Kasumi-1 (cell line): ENCODE measurements at places on chromosomes 6 and 20.

DNA sequence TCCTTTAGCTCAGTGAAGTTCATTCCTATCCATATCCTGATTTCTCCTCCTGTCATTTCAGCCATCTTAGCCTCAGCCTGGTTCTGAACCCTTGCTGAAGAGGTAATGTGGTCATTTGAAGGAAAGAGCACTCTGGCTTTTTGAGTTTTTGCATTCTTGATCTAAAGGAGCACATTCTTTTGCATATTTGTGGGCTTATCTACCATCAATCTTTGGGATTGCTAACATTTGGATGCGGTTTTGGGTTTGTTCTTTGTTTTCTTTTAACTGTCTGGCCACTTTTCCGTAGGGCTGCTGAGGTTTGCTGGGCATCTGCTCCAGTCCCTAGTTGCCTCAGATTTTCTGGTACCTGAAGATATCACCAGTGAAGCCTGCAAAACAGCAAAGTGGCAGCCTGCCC, 238.3 kb downstream of the EPM2A start:
- DNase-seq = no peak

DNA sequence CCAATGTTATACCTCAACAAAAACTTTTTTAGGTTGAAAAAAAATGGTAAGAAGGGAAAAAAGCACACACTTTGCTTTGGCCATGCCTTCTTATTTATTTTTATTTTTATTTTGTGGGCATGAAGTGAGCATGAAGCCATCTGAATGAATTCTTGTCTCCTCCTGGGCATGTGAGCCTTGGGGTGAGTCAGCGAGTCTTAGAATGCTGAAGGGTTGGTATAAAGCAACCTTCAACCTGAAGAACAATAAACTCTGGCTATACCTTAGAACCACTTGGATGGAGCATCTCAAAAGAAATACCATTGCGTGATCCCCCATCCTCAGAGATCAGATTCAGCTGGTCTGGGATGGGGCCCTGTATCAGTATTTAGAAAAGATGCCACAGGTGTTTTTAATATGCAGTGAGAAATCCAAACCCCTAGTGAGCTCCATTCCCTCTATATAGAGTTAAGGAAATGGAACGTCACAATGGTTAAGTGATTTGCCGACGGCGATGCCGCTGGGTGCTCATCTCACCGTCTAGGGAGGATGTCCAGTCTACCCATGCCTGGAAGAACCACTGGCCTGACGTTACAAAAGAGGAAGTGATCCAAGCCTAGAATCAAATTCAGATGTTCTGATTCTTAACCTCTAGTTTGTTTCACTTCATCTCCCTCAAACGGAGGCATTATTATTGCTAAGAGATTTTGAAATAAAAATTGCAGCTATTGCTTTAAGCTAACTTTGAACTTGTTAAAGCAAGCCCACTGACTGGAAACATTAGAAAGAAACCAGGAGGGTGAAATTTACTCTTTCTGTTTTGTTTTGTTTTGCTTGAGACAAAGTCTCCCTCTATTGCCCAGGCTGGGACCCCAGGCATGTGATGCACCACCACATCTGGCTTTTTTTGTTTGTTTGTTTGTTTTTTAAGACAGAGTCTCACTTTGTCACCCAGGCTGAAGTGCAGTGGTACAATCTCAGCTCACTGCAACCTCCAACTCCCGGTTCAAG, 67.1 kb downstream of the EDN1 start:
- no peak for DNase-seq

DNA sequence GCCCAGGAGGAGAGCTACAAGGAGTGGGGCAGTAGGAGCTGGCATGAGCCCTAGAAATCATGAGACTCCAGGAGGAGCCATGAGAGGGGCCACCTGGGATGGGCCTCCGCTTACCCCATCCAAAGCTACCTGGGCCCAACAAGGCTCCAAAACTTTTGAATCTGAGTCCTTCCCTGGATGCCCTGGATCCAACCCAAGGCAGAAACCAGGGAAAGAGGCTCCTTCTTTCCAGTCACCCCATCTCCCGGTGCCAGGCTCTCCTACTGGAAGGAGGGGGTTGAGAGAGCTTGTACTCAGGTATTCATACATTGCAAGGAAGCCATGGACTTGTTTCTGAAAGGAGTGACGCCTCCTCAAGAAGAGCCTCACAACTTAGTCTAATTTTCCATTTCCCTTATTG, 7.8 kb upstream of the SIRPG start:
- DNase-seq = no peak

GRCh38 chr6:157660414-157660813, 162.6 kb upstream of the SNX9 start:
- DNase-seq = no peak

DNA sequence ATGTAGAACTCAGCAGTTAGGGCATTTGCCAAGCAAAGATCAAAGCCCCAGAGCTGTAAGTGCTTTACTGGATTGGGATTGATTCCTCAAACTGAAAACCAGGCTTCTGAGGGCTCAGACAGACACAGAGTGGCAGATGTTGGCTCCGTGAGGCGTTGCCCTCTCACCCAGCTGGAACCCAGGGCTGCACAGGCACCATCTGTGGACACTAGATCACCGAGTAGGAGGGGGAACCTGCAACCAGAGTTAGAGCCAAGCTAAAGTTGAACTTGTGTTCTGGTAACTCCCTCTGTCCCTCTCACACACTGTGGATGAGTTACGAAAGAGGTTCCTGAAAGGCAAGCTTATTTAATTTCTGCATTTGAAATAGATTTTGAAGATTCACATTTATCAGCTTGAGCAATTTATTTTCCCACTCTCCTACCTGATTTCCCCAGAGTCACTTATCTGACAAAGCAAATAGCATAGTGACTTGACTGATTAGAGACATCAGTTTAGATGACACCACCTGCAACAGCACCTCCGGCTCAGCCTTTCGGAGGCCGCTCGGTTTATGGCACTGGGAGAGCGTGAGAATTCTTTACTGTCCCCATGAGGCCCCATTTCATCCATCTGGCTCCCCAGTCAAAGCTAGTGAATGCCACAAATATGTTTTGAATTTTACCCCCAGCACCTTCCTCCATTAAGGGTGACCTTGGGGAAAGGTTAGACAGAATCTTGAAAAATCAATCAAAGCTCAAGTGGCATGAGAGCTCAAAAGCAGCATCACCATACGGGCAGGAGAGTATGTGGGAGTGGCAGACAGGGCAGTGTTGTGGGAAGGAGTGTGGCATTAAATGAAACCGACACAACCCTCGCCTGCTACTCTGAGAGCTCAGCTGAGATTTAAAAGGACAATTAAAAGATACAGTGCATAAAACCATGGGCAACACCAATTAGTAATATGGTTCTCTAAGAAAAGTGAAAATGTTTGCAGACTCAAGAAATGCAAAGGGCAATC, 48.5 kb downstream of the RPF2 start:
- peak; percentile 27 for DNase-seq

DNA sequence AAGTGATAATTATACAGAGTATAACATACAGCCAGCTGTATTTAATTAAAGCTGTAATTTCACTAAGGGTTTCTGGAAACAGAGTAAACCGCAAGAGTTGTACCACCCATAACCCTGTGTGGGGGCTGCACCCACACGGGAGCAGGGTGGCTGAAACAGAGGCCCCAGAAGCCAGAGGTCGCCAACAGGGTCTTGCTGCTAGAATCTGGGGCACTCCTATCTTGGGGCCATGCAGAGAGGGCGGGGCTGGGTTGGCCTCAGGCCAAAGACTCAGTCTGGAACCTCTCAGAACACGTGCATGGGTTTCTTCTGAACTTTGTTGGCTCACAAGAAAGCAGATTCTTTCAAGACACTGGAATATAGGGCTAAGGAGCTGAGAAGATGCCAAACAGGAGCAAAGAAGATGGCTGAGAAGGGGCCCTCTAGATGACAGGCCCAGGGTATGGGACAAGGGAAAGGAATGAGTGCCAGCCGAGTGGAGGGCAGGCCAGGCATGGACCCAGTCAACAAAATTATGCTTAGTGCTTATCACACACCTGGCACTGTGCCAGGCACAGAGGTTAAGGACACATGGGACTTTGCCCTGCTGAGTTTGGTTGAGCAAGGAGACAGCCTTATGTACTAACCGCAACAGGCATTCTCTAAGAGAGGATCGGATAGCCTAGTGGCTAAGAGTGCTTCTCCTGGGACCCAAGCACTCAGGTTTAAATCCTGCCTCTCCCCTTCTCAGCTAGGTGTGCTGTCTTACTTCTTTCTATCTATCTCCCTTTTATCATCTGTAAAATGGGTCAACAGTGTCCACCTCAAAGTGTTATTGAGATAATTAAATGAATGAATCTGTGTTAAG, 96.6 kb upstream of the FOXP4 start:
- DNase-seq = no peak

DNA sequence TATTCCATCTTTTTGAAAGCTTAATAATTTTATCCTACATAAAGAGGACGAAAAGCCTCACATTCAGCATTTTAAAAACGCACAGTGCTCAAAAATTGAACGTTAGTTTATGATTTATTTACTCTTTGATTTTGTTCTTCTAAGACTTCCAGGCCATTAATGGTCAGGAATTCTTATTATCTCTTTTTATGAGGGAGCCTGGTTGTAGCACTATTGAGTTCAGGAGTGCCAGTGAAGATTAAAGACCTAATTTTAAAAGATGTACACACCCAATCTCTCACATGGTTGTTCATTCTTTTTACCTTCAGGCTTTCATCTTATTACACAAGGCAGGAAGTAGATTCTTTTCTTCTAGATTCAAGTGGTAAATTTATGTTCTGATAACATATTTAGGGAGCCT, 68.6 kb downstream of the HDDC2 start:
- DNase-seq = no peak

DNA sequence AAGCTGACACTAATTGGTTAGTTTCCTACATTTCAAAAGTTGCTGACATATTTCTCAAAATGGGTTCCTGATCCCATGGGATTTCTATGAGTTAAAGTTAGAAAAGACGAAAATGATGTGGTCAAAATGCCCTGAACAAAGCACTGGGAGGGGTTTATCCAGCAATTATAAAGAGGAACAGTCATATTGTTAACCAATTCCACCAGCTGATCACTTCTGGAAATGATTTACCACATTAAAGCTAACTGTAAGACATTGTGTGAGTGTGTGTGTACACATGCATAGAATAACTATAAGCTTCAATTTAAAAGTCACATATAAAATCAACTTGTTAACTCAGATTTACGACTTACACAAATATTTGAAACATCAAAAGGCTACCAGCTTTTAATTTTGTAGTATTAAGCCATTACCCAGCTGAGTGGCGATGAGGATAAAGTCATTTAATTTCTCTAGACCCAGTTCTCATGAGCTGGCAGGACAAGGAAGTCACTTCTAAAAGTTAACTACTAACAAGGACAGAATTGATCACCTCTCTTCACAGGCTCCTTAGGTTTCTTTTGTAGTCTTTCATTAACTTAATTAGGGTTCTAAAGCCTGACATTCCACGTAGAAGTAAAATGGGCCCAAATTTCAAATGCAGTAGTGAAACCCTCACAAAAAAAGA, 40.4 kb downstream of the MAN1A1 start:
- DNase-seq = no peak

- DNase-seq = no peak
These were observed 81.7 kb downstream of the TOX2 start for GRCh38 chr20:43996240-43996930.

- no peak for DNase-seq
These were observed 185.0 kb downstream of the TAF4 start for GRCh38 chr20:61880706-61881105.

DNA sequence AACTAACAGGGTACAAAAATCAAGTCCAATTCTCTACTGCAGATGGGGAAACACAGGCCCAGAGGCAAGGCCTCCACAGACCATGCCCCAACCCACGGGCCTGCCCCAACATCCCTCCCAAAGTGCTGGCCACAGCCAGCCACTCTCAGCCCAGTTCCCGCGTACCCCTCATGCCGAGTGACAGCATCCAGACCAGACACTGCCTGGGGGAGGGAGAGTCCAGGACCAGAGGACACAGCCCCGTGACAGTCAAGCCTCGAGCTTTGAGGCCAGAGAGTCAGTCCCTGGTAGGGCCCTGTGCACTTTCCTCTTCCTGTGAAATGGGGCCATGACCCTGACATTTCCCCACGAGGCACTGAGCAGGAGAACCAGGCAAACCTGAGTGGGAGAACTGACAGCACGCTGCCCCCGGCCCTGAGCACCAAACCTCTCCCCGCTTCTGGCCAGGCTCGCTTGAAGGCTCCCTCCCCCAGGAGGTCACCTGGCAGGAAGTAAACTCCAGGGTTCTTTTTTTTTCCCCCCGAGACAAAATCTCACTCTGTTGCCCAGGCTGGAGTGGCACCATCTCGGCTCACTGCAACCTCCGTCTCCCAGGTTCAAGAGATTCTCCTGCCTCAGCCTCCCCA, 4.9 kb downstream of the MYL9 start:
- DNase-seq = no peak

- no peak for DNase-seq
These were observed 14.0 kb downstream of the SMLR1 start for GRCh38 chr6:130841128-130841728.
